Stimulated activated naive CD4-positive, alpha-beta T cell treated with Interleukin-2 at 50 U/mL for 16 hours (primary cell): ENCODE measurements at places on chromosomes 16 and 17.

- no peak for DNase-seq
These were observed 35.5 kb downstream of the DNAH17 start for GRCh38 chr17:78541488-78542206.

- DNase-seq: no peak
These were observed 11.0 kb upstream of the CARD14 start for GRCh38 chr17:80158846-80159245.

DNA sequence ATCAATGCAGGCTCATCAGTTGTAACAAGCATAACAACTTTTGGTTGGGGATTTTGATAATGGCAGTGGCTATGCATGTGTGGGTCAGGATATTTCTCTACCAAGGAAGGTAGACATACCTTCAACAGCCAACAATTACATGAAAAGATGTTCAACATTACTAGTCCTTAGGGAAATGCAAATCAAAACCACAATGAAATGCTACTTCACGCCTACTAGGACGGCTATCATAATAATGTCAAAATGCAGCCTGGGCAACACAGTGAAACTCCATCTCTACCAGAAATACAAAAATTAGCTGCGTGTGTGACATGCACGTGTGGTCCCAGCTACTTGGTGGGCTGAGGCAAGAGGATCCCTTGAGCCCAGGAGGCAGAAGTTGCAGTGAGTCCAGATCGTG lies 7.3 kb upstream of the SLC5A10 start:
- DNase-seq: no peak

DNA sequence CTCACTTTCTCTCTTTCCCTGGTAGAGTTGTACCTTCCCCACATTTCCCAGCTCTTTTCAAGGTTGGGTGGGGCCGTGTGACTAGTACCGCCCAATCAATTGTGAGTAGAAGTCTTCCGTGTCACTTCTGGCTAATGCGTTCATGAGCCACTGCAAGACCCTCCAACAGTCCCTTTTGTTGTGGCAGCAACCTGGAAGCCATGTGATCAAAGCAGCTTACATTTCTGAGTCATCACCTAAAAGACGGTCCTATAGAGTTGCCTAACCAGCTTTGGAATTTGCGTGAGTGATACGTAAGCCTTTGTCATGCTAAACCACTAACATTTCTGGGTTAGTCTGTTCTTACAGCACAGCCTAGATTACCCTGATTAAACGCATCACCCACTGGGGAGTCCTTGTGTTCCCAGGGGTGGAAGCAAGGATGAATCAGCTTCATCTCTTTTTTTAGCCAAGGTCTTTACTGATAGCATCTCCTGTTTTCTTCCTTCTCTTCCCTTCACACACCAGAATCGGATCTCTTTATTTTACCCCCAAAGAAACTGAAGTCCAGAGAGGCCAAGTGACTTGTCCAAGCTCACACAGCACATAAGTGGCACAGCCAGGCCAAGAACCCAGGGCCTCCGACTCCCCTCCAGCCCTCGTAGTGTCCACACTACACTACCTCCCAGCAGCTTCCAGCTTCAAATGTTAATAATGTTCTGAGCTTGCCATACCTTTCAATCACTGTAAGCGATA lies 366.3 kb upstream of the XYLT1 start:
- DNase-seq: no peak

- DNase-seq: no peak
These were observed 388.3 kb downstream of the MAF start for GRCh38 chr16:79212114-79212791.

- no peak for DNase-seq
These were observed 21.8 kb upstream of the ZFHX3 start for GRCh38 chr16:73069581-73070262.
